Activated CD4-positive, alpha-beta T cell treated with anti-CD3 and anti-CD28 coated beads, Interleukin-2, amount 10 ng/mL, durations not matched to agents 7 days and 5 days (primary cell): ENCODE measurements at places on chromosomes 2 and 18. TPM values are rescaled to one million over a fixed set of nuclear protein-coding genes. Genes with fewer than 3 reads are reported as not detected.
A peak's percentile ranks its signal among the peaks of the same experiment; 100 is the strongest.

The TMEM17 gene
- not detected for total RNA-seq

DNA sequence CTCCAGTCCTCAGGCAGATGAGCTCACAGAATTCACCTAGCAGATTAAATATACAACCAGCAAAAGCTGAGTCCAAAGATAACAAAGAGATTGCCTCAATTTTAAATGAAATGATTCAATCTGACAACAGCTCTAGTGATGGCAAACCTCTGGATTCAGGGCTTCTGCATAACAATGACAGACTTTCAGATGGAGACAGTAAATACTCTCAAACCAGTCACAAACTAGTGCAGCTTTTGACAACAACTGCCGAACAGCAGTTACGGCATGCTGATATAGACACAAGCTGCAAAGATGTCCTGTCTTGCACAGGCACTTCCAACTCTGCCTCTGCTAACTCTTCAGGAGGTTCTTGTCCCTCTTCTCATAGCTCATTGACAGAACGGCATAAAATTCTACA is 86.0 kb downstream of the PTRHD1 start:
- DNase-seq = no peak

DNA sequence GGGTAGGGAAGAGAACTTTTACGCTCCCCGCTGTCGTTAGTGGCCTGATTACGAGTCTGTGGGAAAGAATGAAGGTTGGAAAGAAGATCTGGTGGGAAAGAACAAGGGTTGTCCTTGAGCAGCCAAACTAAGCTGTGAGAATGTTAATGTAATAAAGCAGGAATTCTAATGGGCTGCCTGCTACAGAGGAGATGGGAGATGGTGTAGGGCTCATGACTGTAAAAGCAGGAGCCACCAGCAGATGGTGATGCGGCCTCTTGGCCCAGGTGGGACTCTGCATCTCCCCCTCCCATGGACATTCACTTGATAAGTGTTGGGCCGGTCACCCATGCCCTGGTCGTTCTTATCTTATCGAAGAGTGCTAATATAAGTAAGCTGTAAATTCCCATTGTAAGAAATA is 150.0 kb downstream of the NEDD4L start:
- DNase-seq = no peak

DNA sequence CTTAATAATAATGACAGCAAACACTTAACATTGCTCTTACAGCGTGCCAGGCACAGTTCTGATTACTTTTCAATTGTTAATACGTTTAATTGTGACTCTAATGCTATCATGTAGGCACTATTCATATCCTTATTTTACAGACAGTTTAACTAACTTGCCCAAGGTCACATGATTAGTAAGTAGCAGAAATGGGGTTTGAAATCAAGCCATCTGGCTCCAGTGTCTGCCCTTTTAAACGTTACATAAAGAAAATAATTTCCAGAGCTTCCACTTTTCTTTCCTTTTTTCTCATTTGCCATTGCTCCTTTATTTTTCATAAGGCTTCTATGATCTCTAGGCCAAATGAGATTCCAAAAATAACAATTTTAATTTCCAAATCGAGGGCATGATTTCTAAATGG is 50.6 kb upstream of the IKZF2 start:
- no peak for DNase-seq

DNA sequence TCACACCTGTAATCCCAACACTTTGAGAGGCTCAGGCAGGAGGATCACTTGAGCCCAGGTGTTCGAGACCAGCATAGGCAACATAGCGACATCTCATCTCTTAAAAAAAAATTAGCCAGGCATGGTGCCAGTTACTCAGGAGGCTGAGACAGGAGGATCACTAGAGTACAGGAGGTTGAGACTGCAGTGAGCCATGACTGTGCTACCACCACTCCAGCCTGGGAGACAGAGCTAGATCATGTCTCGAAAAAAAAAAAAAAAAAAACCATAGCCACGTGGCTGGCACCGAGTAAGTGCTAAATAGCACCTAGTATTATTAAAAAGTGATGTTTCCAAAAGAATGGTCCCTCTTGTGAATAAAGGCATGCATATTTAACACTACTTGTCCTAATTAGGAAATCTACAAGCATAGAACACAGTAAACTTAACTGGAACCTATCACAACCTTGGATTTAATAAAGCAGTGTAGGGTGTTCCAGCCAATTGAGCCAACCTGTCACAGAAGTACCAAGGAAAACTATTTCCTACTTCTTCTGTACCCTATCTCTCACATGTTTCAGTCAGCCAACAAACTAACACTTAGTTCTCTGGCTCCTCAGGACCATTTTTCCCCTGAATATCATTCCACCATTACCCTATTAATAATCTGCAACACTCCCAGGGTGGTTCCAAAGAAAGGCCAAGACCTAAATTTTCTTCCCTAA is 8.8 kb downstream of the RAB1A start:
- no peak for DNase-seq

DNA sequence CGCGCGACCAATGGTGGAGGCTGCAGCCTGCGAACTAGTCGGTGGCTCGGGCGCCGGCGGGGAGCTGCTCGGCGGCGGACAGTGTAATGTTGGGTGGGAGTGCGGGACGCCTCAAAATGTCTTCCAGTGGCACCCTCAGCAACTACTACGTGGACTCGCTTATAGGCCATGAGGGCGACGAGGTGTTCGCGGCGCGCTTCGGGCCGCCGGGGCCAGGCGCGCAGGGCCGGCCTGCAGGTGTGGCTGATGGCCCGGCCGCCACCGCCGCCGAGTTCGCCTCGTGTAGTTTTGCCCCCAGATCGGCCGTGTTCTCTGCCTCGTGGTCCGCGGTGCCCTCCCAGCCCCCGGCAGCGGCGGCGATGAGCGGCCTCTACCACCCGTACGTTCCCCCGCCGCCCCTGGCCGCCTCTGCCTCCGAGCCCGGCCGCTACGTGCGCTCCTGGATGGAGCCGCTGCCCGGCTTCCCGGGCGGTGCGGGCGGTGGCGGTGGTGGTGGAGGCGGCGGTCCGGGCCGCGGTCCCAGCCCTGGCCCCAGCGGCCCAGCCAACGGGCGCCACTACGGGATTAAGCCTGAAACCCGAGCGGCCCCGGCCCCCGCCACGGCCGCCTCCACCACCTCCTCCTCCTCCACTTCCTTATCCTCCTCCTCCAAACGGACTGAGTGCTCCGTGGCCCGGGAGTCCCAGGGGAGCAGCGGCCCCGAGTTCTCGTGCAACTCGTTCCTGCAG is at the start of gene HOXD9:
TSS of gene HOXD9 (plus strand) at position 37 of the 728 bp plus-strand sequence. CDS start at position 87, 50 bp downstream.
- DNase-seq = no peak

DNA sequence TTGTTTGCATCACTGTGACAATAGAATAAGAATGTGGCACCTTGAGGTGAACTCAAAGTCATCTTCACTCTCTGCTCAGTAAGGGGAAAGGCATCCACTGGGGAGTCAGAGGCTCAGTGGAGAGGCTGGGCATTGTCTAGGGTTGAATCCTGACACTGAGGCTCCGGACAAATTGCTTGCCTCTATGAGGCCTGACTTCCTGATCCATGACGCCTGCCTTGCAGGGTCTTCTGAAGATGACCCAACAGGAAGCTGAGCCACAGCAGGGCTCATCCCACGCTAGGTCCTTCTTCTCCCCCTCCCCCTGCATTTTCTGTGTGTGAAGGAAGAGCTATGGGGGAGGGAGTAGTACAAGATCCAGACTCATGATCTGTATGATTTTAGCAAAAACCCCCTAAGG is 265.1 kb downstream of the SH3BP4 start:
- DNase-seq = no peak

- no peak for DNase-seq
Observed at GRCh38 chr2:129728035-129728972, 251.2 kb upstream of the RAB6C start.

The SH2D6 gene
- total RNA-seq = 0.10 TPM

- DNase-seq = no peak
Observed at GRCh38 chr18:63878343-63878742, 9.2 kb upstream of the SERPINB2 start.

DNA sequence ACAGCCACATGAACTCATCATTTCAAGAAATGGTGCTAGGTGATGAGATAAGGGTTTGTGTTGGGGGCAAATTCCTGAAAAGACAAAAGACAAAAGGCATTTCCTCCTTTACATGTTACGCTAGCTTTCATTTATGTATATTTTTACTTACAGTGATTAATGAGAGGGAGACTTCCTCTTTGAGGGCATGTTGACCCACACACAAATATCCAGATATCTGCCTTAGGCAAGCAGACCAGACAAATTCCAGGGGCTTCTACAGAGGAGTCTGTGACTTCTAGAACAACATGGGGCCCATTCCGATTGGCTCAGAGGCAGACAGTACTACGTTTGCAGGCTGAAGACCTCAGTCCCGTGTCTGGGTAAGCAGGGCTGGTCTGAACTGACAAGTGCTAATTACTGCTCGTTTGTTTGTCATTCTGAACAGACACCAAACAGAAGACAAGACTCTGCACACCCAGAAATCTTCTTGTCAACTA is 74.8 kb upstream of the ST6GAL2 start:
- DNase-seq = no peak

The LYPD6B gene
- total RNA-seq = not detected

- peak; percentile 51 for DNase-seq
Observed at GRCh38 chr2:10659898-10660568, 29.7 kb downstream of the NOL10 start.

GRCh38 chr2:145184741-145185651 is 665.1 kb upstream of the ZEB2 start:
- DNase-seq = no peak

GRCh38 chr2:178782236-178782635 is 25.0 kb downstream of the TTN start:
- no peak for DNase-seq

The FOXI3 gene
- not detected for total RNA-seq

DNA sequence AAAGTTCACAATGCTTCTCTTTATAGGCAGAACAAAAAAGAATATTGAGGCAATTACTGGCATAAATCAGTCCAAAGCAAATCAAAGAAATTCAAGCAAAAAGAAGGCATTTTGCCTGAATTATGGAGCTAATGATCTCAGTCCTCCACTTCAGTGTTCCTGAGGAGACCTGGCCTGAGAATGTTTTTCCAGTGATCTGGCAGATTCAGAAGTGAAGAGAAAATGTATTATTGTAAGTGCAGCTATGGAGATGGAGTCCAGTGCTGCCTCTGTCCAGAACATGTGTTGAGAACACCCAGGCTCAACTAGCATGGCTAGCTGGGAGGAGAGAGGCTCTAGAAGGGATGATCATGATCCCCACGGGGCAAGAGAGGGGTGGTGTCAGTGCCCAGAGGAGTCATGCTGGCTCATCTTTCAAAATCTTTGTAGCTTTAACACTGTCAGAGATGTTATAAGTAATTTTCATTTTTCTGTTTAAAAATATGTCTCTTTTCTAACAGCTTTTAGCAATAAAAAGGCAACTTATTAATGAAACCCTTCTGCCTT is 367.0 kb upstream of the RAB12 start:
- DNase-seq = no peak

- no peak for DNase-seq
Observed at GRCh38 chr2:73225513-73226360, 7.3 kb downstream of the PRADC1 start.

The ABCB11 gene
- total RNA-seq = 0.20 TPM

The CFAP221 gene
- total RNA-seq = not detected

GRCh38 chr2:26651799-26652198 is 10.6 kb upstream of the CIB4 start:
- no peak for DNase-seq
